Stimulated activated CD4-positive, alpha-beta T cell treated with anti-CD3 and anti-CD28 coated beads, Interleukin-2, amount 100 ng/mL, for 24 hours (primary cell): ENCODE measurements at places on chromosomes 11 and 22.

- DNase-seq = no peak
These were observed 151.6 kb upstream of the NAV2 start for GRCh38 chr11:19561011-19561410.

- DNase-seq = no peak
These were observed 7.0 kb downstream of the DIXDC1 start for GRCh38 chr11:111944139-111944538.

DNA sequence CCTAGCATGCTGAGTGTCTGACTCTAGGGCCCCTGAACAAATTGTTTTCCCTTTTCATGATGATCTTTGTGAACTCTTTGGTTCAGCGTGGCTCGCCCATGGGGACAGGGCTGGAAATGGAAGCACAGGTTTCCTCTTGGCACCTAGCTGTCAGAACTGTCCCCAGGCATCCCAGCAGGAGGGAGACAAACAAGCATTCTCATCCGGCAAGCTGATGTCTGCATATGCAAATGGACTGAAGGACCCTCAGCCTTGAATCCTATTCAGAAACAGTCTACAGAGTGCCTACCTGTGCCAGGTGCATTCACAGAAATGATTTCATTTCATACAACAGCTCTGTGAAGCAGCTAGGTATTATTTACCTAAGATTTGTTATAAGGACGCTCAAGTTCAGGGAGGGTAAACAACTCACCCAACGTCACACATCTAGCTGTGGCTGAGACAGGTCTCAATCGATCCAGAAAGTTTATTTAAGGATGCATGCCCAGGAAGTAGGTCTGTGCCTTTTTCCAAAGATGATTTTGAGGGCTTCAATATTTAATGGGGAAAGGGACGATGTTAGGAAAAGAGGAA, 176.4 kb downstream of the KIRREL3 start:
- no peak for DNase-seq

DNA sequence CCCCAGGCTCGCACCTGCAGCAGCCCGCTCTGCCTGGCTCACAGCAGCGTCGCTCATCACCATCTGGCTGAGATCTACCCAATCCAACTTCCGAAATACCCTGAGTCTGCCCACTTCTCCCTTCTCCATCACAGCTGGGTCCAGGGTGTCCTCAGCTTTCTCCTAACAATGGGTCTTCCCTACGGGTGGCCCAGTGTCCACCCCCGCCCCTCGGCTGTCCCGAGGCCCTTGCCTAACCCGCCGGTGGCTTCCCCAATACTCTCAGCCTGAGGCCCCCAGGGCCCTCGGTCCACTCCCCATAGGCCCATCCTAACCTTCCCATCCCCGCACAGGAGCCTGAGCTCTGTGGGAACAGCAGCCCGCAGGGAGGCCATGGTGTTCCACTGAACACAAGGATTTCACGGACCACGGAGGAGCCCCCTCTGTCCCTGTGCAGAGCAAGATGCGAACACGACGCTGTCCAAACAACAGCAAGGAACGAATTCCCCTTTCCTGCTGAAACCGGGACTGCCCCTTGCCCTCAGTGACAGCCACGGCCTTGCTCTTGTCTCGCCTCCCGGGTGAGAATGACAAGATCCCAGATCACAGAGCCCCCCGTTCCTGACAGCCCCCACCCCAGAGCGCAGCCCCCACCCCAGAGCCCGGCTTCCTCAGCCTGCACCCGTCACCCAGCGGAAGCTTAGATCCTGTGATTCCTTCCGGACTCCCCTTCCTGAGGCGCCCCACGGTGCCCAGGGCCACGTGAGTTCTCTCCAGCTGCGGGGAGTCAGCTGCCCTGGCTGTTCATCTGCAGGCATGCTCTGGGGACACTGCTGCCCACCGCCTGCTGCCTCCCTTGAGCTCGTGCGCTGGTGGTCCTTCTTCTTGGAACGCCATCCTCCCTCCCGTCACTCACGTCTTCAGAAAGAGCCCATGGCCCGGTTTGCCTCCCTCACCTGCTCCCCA, 48.8 kb upstream of the CARS1 start:
- no peak for DNase-seq

DNA sequence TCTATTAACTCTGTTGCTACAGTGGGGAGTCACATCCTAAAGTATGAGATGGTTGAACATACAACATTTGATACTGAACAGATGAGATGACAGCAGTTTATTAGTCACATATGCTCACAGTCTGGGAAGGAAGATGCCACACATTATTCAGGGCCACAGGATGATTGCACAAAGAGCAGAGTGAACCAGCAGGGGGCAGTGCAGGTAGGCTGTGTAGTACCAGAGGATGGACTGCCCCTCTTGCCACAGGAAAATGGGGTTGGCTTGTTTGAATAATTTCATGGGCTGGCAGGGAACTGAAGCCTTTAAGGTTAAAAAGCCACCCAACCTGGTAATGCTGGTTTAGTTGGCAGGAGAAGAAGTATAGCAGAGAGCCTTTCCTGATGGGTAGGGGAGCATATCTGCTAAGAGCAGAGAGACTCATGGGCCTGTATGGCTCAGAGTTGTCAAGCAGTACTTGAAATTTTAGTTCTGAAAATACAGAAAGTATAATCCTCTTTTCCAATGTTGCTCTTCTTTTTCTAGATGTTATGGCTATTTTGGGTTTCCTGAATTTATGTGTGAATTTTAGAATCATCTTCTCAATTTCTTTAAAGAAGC, 180.4 kb upstream of the B3GAT1 start:
- peak; percentile 74 for DNase-seq

- no peak for DNase-seq
These were observed 883.3 kb downstream of the BRD1 start for GRCh38 chr22:48944433-48944750.

GRCh38 chr11:61832754-61833153, 4.7 kb downstream of the FADS2 start:
- DNase-seq = no peak

DNA sequence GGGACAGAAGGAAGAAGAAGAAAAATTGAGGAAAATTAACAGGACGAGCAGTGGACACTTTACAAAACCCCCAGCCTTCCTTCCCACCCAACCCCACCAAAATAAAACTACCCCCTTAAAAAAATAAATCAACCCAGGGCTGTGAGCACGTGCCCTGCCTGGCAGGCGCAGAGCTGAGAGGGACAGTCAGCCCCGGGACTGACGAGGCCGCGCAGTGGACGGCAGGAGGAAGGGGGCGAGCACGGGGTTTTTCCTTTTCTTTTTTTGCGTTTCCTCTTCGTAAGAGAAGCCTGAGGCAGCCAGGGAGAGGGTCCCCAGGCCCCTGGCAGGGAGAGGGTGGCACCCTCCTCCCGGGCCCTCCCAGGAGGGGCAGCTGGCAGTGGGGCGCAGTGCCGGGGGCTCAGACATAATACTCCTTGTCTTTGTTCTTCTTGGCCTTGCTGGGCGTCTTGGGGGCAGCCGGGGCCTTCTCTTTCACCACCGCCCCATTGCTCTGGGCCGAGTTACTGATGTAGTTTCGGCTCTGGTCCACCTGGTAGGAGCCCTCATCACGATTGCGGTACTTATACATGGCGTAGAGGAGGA, 15.9 kb downstream of the SLC22A12 start:
- no peak for DNase-seq

GRCh38 chr11:2975594-2975993, 16.5 kb downstream of the NAP1L4 start:
- DNase-seq = peak; percentile 47

- DNase-seq = no peak
These were observed 55.3 kb downstream of the KIRREL3 start for GRCh38 chr11:126945319-126945718.

GRCh38 chr22:23181721-23182308, 1.5 kb downstream of the BCR start:
- peak; percentile 29 for DNase-seq

DNA sequence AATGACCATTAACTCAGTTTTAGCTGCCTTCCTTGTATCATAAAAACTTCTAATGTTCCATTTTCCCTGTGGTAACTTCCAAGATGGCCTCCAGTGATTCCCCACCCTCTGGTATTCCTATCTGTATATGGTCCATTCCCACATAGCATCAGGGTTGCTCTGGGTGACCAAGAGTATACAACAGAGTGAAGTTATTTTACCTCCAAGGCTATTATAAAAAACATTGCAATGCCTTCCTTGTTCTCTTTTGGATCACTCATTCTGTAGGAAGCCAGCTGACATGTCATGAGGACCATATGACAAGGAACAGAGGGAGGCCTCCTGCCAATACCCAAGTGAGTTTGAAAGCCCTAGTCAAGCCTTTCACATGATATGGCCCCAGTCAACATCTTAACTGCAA, 30.1 kb downstream of the ZNF280B start:
- no peak for DNase-seq

GRCh38 chr11:72712841-72713240, 38.6 kb upstream of the PDE2A start:
- DNase-seq = no peak

- no peak for DNase-seq
These were observed 47.6 kb upstream of the OLFML1 start for GRCh38 chr11:7437696-7438095.

- DNase-seq = no peak
These were observed 19.8 kb downstream of the ZBED5 start for GRCh38 chr11:10838083-10838482.

GRCh38 chr11:4539603-4540219, 5.3 kb upstream of the OR52M1 start:
- peak; percentile 51 for DNase-seq

DNA sequence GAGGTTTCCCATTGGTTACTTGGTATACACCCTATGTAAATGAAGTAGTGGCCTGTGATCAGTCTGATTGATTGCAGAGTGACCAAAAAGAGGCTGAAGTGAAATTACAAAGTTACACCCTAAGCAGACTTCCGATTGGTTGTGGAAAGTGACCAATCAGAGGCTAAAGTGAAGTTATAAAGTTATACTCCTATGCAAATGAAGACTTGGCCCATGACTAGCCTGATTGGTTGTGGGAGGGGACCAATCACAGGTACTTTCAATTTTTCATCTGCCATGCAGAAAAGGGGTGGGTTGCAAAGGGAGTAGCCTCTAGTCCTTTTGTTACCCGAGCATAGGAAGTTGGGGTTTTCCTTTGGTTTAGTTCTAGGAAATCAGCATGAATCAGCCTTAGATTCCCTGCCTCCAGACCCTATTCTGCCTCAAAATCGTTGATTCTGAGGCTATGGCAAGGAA, 18.1 kb upstream of the CSTF3 start:
- no peak for DNase-seq

- DNase-seq = no peak
These were observed 9.9 kb downstream of the CRTAM start for GRCh38 chr11:122848186-122848585.

- DNase-seq = no peak
These were observed 33.9 kb downstream of the ARHGAP1 start for GRCh38 chr11:46666516-46666915.

DNA sequence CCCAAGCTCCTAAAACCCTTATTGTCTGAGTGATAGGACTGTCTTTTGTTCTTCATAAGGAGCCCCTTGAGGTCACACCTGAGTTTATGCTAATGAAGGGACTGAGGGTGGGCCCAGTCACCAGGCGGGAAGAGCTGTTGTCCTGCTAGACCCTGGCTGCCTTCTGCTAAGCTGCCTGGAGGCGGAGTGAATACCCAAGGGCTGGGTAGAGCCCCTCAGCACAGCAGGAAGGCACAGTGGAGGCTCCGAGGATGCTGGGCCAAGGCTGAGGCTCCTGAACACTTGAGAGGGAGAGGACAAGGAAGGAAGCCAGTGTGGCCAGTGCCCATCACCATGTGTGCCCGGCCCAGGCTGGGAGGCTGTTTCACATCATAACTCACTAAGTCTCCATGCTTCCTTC, 4.8 kb upstream of the PHF21B start:
- no peak for DNase-seq

- DNase-seq = peak; percentile 50
These were observed 12.5 kb downstream of the L3MBTL2 start for GRCh38 chr22:41217553-41218157.
